Mucosa of gallbladder (tissue), 1 donor: ENCODE measurements at places on chromosomes 12 and 14. TPM values are rescaled to one million over a fixed set of nuclear protein-coding genes. Genes with fewer than 3 reads are reported as not detected.

The TEX22 gene
- total RNA-seq, result 2.6 TPM

DNA sequence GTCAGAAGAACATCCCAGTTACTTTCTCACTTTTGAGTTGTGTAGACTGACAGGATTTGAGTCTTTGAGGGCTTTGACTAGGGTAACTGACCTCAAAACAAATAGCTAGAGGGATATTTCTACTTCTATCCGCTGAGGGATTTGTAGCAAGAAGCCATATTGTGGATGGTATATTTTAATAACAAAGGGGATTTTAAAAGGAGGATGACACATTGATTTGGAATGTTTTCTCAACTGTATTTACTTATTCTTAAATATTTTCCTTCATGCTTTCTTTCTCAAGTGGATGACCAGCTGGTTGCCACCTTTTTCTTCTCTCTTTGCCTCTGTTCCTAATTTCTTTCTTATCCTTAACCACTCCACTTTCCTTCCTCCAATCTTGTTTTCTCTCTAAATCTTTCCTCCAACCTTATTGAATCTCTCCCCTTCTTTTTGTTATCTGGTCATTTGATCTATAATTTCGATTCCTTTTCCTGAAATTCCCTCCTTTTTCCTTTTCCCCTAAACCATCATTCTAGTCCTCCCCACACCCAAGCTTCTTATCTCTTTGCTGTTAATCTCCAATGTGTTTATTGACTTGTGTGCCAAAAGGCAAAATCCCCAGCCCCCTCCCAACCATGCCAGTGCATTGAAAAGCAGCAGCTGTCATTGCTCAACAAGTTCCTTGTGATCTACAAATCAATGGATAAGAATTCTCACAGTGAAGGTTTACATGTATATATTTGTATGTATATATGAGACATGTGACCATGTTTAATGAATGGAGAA lies 411.6 kb downstream of the RAD51B start:
- peak; percentile 46 for DNase-seq

DNA sequence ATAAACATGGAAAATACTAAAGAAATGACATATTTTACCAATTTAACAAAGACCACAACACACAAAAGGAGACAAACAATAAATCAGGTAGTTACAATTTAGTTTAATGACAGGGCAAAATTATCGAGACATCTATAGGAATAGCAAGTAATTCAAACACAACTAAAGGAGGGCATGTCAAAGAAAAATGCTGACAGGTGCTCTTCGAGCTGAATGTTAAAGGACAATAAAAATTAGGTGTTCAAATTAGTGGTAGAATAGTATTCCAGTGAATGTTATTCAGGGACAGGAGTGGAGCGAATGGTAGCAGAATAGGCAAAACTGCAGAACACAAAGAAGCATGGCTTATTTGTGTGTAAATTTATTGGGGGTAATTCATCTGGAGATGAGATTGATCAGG lies 1004.3 kb upstream of the FBXO33 start:
- DNase-seq, result no peak

The ALG10B gene
- total RNA-seq, result 14.2 TPM

DNA sequence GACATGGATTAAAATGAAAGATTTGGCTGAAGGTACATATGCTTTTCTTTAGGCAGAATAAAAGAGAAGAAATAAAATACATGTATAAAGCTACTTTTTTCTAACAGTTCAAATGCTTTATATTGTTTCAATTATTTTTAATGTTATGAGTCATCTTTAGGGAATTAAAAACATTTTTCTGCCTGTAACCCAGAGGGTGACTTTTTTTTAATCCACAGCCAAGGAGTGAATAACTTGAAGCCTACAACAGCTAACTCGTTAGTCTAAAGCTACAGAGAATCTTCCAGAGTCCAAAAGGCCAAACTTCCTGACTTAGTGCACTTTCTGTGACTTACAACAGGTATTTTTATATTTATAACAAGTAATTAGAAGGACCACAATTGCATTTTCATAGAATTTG lies 151.6 kb downstream of the SEC23A start:
- no peak for DNase-seq

GRCh38 chr12:47276621-47277309 lies 197.0 kb upstream of the AMIGO2 start:
- peak; percentile 70 for DNase-seq

DNA sequence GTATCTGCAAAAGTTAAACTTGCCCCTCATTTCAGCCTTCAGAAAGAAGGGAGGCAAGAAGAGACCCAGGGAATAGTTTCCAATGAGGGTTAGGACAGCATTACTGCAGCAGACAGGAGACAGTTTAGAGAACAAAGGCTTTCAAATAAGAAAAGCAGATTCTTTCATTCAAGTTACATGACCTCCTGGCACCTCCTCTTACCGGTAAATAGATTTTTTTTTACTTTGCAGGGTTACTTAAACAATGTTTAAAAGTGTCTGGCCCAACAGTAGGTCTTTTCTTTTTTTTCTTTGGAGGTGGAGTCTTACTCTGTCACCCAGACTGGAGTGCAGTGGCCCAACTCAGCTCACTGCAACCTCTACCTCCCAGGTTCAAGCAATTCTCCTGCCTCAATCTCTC lies 47.1 kb downstream of the SINHCAF start:
- DNase-seq, result no peak

- no peak for DNase-seq
Measured at GRCh38 chr14:69573831-69574262, 824 bp downstream of the CCDC177 start.

The CABP1 gene
- 2.3 TPM for total RNA-seq

The OAS3 gene
- 11.9 TPM for total RNA-seq

- DNase-seq, result no peak
Measured at GRCh38 chr12:114441545-114441944, 35.6 kb upstream of the TBX5 start.

DNA sequence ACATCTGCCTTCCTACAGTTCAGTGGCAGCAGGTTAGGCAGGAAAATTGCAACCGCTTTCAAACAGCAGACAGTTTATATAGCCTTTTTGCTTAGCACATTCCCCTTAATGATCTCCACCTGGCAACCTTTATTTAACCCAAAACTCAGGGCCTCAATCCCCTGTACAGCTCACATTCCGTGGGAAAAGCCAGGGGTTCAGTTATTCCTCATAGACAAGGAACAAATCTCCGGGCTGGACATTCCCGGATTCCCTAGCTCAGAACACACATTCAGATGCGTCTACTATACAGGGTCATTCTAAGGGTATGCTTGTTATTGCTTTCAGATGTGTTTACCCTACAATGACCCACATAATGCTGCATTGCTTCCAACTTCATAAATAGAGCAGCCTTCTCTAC lies 73.8 kb upstream of the DCN start:
- DNase-seq, result no peak

The KLRC2 gene
- total RNA-seq, result 0.32 TPM

- peak; percentile 24 for DNase-seq
Measured at GRCh38 chr14:58238252-58239243, 6.1 kb upstream of the PSMA3 start.

DNA sequence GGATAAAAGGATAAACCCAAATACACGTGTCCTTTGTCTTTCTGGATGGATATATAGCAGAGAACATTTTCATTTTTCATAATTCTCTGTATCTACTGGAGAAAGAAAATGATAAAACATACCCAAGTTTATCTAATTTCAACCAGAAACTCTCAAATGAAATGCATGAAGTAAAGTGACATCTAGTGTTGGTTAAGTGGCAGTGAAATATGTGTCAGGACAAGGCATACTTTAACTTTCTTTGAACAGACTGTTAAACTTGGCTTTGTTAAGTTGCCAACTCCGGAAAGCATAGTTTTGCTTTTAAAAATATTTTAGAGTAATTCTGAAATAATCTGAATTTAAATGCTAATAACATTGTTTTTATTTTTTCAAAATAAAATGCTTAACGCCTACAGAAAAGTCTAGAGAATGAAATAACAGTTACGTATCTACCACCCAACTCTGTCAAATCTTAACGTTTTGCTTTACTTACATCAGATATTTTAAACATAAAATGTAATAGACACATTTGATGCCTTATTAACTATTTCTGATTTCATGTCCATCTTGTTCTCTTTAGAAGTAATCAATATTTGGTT lies 25.2 kb upstream of the NTN4 start:
- DNase-seq, result no peak

DNA sequence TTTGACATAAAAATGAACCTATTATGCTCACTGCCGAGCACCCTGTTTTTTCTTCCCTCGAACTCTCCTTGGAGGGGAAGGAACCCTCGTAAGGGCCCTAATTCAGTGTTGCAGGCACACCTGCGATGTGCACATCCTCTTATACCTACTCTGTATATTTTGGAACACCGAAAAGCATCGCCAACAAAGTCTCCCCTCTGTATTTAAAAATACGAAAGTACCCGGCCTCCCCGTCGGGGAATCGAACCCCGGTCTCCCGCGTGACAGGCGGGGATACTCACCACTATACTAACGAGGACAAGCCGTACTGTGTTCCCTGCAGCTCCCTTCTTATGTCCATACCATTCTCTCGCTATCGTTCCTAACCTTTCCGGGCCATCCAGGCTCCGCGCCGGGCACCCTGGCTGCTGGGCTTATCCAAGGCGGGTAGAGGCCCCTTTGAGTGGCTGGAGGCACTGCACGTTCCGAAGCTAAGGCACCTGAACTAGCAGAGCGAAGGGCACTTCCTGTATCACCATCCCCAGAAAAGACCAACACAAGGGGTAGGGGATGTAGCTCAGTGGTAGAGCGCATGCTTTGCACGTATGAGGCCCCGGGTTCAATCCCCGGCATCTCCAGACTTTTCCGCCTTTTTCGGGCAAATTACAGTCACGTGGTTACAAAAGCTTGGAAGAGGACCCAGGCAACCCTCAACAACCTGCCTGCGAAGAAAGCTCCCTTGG lies 25.1 kb upstream of the UBC start:
- peak; percentile 90 for DNase-seq

GRCh38 chr14:104296388-104297312 lies 158.3 kb downstream of the KIF26A start:
- DNase-seq, result no peak

DNA sequence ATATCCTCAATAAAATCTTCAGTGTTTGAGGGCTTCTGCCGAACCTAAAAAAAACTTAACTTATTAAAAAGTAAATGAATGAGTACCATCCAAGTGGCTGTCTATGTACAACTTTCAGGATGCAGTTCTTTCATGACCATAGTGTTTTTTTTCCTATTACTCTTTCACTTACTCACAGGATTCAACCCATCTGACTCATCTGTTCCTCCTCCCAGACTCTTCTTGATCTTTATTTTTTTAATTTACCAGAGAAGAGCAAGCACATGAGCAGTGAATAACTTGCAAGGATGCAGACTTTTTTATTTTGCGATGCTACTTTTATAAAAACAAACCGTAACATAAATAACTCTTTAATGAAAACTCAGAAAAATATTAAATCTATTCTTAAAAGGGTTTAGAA lies 24.5 kb downstream of the RECQL start:
- DNase-seq, result no peak

The MMP19 gene
- 5.2 TPM for total RNA-seq
